ENCODE measurements at places on chromosomes 6 and 20.

GRCh38 chr6:43575105-43575771 is 600 bp downstream of the XPO5 start:
- peak; percentile 56 for DNase-seq

- DNase-seq, result no peak
Observed at GRCh38 chr6:150702675-150703074, 103.0 kb downstream of the PLEKHG1 start.

GRCh38 chr6:53873922-53874321 is 79.1 kb downstream of the LRRC1 start:
- no peak for DNase-seq

DNA sequence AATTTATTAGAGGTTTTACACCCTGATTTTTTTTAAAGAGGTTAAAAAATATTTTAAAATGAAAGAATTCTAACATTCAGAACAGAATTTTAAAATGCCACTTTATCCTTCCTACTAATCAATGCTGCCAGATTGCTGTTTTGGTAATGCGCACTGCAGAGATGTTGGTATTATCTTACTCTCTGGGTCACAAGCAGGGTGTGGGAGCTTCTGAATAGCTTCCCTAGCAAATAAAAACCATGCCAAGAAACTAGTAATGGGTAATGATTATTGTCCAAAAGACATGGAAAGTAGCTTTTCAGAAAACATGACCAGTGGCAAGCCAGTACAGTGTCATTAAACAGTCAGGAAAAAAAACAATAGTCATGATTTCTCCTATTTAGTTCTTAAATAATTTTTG is 205.4 kb downstream of the TPBG start:
- DNase-seq, result no peak

- peak; percentile 2 for DNase-seq
Observed at GRCh38 chr6:97215157-97215769, 67.8 kb downstream of the MMS22L start.

DNA sequence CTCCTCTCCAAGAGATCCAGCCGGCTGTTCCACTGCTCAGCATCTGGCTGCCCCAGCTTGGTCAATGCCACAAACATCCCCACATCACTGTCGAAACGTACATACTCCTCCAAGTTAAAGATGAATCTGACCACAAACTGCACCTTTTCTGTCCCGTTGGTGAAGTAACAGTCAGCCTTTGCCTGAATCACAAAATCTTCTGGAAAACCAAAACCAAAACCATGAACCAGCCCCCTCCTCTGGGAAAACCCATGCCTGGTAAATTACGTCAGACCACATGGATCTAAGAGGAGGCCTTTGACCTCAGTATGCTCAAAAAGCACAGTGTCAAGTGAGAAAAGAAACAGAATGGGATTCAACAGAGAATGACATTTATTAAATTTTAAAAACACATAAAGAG is 1.7 kb downstream of the HLA-DOB start:
- no peak for DNase-seq

DNA sequence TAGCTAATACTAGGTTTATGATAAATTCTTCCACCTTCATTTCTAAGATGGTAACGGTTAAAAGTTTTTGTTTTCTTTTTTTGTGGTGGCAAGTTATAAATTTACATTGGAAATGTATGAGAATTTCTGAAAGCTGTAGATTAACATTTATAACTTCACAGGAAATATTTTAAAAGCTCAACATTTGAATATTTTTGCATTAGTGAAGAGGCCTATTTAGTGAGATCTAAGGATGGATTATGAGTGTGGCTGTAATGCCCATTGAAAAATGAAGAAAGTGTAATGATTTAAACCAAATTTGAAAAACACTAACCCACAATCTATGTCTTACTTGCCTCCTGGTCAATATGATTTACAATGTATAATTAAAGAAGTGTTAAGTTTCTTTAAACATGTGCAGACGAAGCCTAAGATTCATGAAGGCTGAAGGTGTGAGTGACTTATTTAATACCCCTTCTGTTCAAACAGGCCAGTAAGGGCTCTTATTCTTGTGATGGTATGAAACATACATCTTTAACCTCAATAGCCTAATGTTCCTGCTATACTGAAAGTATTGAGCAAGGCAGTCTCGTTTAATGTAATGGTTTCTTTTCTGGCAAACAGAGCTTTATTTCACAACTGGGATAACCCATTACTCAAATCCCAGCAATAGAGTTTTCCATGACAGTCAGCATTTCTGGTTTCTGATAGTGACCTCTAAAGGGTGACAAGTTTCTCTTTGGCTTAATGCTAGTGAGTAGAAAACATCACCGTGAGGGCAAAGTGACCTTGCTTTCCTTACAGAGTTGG is 13.2 kb downstream of the HDGFL1 start:
- DNase-seq, result no peak

DNA sequence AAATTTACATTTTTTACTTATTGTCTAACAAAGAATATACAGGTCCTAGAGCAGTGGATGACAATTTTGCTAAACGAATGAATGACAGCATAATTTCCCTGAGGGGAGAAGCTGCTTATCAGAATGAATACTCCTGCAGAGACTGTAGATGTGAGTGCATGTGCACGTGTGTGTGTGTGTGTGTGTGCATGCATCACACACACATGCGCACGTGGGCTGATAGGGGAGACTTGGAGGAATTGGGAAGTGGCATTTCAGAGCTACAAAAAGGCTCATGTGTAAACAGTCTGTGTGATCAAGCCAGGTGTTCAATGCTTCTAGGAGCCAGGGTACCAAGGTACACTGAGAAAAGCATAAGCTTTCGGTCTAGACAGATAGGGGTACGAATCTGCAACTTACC is 93.5 kb upstream of the SASH1 start:
- DNase-seq, result no peak

DNA sequence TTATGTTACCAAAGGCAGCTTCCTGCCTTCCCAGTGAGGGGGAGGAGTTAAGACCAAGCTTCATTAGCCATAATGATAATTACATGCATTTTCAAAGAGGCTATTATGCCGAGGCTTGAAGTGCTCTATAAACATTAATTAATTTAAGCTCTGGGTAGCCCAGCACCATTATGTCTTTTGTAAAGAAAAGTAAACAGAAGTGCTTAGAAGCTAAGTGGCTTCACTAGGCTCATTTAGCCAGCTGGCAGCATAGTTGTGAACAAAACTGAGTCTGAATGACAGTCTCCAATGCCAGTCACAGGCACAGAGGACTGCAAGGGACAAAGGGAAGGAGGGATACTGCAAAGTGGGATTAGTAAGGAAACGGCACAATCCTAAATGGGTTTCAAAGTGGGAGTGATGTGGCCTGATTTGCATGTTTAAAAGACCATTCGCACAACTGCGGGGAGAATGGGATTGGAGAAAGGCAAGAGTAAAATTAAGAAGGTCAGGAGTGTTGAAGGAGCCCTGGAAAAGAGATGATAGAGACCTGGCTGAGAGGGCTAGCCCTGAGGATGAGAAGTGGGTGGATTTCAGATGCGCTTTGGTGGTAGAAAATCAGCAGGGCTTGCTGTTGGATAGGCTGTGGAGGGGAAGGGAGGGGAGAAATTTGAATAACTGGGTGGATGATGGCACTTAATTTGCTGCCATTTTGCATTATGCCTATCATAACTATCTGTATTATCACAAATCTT is 20.1 kb upstream of the ISM1 start:
- no peak for DNase-seq

DNA sequence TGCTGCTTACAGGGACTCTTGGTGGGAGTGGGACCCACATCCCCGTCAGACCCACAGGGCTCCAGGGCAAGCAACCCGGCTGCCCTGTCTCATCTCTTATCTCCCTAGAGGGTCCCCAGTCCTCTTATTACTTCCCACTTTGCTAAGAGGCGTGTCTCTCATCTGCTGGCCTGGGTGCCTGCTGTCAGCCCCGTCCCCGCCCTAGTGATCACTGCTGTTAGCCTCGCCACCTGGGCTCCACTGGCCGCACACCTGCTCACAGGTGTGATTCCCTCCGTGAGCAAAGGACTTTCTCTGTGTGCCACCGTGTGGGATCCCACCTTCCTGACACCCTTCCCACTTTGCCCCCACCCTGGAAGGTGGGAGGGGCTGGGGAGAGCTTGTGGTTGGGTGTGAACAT is 57.6 kb downstream of the TCP11 start:
- DNase-seq, result no peak

All from H54 (cell line).